ENCODE measurements at places on chromosomes 2 and 18. TPM values are rescaled to one million over a fixed set of nuclear protein-coding genes. Genes with fewer than 3 reads are reported as not detected.

GRCh38 chr18:48968412-48969215 is 17.8 kb upstream of the SMAD7 start:
- no peak for DNase-seq

VIT gene
- total RNA-seq: under 0.01 TPM

DNA sequence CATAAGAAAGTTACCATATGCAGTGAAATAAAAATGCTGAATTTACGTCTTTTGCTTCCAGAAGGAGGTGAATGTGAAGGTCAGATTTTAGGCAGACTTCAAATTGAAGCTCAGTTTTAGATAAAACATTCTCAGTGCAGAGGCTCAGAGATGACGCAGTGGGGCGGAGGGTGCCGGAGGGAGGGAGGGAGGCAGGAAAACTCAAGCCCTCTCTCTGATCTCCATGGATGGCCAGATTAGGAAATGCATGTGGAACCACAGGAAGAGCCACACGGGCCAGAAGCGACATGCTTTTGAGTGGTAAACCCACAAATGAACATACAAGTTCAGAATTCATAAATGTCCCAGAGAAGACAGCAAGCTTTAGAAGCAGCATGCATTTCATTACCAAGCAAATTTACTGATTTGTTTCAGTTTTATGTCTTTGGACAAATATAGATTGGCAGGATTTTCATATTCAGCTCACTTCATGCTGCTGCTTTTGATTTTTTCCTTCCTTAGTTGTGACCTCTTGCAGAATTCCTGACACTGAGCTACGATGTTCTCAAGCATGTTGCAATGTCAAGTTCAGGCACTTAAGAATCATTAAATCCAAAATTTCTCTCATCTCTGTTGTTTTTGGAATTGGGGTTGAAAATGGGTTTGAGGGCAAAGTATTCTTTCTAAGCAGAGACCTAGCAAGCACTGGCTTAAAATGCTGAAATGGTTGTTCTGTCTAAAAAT is 29.7 kb upstream of the APCDD1 start:
- DNase-seq: no peak

DNA sequence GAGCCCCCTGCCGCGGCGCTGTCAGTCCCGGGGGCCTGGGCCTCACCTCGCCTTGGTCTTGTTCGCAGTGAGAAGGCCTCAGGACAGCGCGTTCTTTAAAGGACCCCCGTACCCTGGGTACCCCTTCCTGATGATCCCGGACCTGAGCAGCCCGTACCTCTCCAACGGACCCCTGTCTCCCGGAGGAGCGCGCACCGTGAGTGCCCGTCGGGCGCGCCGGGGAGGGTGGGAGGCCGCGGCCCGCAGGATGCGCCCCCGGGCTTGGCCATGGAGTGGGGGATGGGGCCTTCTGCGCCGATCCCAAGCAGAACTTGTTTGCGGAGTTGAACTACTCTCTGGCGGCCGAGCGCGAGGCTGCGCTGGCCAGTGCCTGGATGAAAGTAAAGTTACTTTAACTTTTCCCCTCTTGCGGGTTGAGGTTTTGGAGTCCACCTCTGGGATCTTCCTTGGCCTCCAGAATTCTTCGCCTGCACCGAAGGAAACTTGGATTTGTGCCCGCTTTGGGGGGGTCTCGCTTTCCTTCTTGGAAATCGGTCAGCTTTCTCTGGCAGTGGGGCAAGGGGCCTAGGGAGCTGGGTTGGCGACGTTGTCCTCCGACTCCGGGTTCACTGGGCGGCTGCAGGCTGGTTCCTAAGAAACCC is 1.2 kb downstream of the TCF7L1 start:
- DNase-seq: peak; percentile 54

C18orf54 gene
- 3.0 TPM for total RNA-seq

GRCh38 chr2:149183187-149183586 is 144.7 kb downstream of the LYPD6B start:
- DNase-seq: no peak

PIEZO2 gene
- 3.3 TPM for total RNA-seq

- DNase-seq: no peak
Measured at GRCh38 chr2:33488178-33488690, 11.8 kb downstream of the RASGRP3 start.

- peak; percentile 71 for DNase-seq
Measured at GRCh38 chr2:9846554-9846953, 3.3 kb downstream of the TAF1B start.

- DNase-seq: no peak
Measured at GRCh38 chr2:16235747-16236146, 295.4 kb downstream of the MYCN start.

DNA sequence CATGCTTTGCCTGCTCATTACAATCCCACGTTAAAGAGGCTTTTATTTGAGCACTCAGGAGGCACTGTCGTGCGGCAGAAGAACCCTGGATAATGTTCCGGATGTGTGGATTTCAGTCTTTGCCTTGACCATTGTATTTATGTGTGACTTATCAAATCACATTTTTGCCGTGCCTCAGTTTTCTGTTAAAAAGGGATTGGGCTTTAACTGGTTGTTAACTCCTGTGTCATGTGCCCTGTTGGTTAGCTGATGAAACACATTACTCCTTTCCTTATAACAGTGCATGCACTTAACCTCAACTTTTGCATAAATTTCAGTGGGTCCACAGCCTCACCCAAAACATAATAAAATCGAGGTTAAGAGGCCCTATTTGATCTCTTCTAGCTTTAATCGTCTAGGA is 52.7 kb downstream of the NAB1 start:
- DNase-seq: no peak

RGPD5 gene
- 14.3 TPM for total RNA-seq

GRCh38 chr2:94874277-94874997 is 3.2 kb downstream of the TEKT4 start:
- peak; percentile 6 for DNase-seq

GRCh38 chr2:8520791-8521344 is 161.0 kb upstream of the ID2 start:
- DNase-seq: no peak

DNA sequence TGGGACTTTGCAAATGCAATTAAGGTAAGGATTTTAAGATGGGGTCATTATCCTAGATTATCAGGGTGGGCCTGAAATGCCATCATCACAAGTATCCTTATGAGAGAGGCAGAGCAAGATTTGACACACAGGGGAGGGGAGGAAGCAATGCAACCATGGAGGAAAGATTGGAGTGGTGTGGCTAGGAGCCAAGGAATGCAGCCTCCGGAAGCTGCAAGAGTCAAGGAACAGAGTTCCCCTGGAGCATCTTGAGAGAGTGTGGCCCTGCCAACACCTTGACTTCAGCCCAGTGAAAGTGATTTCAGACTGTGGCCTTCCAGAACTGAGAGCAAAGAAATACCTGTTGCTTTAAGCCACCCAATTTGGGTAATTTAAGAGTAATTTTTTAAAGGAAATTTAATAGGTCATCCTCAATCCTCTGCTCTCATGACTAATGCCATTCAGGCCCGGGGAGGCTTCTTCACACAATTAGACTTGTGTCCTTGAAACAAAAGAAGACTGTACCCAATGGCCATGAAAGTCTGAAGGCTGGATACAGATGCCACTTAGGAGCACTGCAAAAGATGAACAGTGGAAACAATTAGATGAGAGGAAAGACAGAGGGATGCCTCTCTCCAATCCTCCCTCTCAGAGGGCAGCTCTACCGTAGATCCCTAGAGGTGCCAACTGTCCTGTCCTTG is 250.3 kb upstream of the ID2 start:
- DNase-seq: no peak

- no peak for DNase-seq
Measured at GRCh38 chr18:36650906-36651305, 177.9 kb downstream of the TPGS2 start.

SIX3 gene
- not detected for total RNA-seq

GRCh38 chr2:115161081-115161770 is 718.8 kb downstream of the DPP10 start:
- DNase-seq: no peak

GRCh38 chr2:12589802-12590320 is 126.9 kb upstream of the TRIB2 start:
- no peak for DNase-seq

- no peak for DNase-seq
Measured at GRCh38 chr2:164189851-164190250, 431.4 kb downstream of the GRB14 start.

DNA sequence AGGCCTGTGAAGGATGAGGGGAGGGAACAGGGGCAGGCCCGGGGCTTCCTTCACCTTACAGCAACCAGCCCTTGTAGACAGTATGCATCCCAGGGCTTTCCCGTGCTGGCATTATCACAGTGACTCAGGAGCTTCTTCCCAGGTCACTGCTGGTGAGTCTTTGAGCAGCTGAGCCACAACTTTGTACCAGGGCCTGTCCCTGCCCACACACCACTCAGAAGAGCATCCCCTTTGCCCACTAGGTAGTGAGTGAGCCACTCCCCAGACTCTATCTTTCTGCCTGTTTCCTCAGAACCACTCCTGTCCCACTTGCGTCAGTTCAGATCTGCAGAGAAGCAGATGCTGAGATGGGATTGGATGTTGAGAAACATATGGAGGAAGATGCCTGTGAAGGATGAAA is 69.6 kb upstream of the ALPP start:
- no peak for DNase-seq

DNA sequence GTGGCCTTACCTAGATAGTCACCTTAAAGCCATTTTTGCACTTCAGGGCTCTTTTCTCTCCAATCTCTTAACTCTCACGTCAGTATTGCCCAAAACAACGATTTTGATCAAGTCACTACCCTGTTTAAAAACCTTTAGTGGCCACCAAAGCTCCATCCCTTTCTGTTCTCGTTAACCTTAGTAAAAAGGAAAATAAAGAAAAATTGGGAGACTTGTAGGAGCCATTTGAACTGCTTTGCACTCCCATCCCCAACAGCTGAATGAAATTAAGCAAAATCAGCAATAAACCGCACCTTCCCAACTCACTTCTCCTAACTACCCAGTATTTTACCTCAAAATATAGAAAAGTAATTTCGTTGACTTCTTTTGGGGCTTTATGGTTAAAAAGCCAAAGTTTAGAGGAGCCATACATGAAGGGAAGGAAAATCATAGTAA is 686 bp upstream of the ARL5A start:
- no peak for DNase-seq

- DNase-seq: no peak
Measured at GRCh38 chr2:1498176-1498575, 84.9 kb downstream of the TPO start.

Measured in IMR-90 (cell line).